NCI-H1436 treated with DMSO at 0.1 percent for 48 hours (cell line): ENCODE measurements at places on chromosomes 7 and 10.

DNA sequence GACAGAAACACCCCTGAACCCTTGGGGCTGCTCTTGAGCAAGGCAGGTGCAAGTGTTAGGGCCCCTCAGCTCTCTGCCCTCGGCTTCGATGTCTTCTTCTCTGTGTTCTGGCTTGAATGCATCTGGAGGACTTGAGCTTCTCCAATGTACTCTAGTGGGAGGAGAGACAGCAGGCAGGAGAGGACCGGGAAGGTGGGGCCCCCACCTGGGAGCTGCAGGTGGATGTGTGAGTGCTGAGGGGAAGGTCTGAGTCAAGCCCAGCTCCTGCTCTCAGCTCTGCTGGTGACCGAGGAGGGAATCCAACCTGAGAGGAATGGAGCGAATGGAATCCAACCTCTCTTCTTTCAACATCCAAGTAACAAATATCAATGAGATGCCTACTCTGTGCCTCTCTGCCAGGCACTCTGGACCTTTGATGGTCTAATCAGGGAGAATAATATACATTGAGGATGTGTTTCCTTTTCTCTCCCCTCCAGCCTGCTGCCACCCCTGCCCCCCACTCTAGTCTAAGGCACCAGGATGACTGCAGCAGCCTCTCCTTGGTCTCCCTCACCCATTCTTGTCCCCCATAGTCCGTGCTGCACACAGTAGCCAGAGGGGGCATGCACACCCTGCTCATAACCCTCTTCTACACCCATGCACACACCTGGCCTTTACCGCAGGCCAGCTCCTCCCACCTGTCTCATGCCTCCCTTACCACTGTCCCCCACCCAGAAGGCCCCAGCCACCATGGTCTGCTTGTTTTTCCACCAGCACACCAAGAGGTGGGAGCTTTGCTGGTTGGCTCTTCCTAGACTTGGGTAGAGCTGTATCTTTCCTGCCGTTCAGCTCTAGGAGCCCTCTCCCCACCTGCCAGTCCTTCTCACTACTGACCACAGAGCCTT lies 13.6 kb downstream of the TBATA start:
- no peak for DNase-seq

GRCh38 chr7:7527047-7527446 lies 8.6 kb downstream of the COL28A1 start:
- DNase-seq: no peak

- DNase-seq: no peak
Measured at GRCh38 chr10:97896756-97897358, 47.2 kb downstream of the GOLGA7B start.

- no peak for DNase-seq
Measured at GRCh38 chr10:125646311-125646710, 36.7 kb downstream of the TEX36 start.

DNA sequence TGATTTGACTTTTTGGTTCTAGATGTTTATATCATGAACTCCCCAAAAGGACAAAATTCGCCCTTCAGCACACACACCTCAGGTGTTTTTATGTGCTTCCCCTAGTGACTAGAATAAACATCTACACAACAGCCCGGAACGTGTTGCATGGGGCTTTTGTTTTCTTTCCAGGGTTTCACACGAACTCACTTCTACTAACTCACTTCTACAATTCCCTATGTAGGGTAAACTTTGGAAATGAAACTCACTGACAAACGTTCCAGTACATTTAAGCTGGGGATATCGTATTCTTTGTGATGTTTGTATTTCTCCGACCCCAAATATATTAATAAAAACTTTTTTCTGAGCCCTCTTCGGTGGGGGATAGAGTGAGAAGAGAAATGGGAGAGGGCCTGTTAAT lies 1.4 kb downstream of the TRA2A start:
- DNase-seq: no peak

DNA sequence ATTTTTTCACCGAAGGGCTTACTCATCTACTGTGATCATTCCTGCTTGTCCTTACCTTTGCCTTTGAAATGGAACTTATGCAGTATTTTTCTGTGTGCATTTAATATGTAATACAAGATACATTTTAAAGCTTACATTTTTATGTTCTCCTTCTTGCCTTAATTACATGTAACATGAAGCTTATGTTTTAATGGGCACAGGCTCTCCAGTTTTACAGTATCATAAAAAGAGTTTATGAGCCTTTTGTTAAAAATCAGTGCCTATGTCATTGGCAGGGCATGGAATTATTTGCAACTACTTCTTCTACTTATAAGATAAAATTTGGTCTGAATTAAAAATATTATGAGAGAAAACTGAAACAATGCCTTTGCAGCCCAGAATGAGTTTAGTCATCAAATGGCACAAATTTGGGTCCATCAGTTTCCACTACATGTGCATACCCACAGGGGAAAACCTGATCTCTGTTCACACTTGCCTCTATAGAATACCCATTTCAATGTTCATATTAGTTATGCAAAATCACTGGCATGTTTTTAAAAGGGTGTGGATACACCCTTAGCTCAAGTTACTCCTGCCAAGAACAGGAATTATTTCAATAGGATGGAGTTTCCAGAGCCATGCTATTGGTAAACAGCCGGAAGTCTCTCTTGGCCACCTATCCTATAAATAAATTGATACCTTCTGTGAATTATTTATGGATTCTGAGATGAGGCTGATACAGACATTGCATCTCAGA lies 27.9 kb upstream of the WNT16 start:
- DNase-seq: no peak

GRCh38 chr7:18530224-18531179 lies 35.0 kb downstream of the HDAC9 start:
- DNase-seq: no peak

DNA sequence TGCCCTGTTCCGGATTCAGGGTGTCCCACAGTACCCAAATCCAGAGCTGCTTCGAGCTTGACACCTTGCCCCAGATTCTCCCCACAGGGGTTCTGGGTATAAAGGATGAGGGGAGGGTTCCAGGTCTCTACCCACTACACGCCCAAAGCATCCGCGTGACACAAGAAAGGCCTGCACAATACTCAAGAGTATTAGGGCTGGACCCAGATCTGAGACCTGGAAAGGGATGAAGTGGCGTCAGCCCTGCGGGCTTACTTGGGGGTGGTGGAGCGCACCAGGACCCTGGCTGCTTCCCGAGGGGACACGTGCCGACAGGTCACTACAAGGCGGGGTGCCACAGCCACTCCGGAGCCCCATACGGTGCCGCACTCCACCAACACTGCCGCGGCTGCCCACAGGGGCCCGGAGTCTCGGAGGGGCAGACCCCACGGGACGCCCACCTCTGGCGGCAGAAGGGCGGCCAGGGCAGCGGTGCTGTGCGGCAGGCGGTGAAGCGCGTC lies 1.3 kb downstream of the TYSND1 start:
- no peak for DNase-seq

DNA sequence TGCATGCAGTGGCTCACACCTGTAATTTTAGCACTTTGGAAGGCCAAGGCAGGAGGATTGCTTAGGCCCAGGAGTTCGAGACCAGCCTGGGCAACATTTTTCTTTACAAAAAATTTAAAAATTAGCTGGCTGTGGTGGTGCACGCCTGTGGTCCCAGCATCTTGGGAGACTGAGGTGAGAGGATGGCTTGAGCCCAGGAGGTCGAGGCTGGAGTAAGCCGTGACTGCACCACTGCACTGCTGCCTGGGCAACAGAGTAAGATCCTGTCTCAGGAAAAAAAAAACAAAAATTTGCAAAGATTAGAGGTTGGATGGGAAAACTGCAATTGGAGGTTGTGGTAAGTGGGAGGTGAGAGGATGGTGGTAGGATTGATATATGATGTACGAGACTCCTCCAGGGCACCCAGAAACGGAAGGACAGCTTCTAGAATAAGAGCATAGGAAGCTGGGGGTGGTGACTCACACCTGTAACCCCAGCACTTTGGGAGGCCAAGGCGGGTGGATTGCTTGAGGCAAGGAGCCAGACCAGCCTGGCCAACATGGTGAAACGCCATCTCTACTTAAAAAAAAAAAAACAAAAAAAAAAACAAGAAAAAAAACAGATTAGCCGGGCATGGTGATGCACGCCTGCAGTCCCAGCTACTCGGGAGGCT lies 19.1 kb upstream of the PARP12 start:
- no peak for DNase-seq
